ENCODE measurements at places on chromosomes 1 and 21.
A peak's percentile ranks its signal among the peaks of the same experiment; 100 is the strongest.

DNA sequence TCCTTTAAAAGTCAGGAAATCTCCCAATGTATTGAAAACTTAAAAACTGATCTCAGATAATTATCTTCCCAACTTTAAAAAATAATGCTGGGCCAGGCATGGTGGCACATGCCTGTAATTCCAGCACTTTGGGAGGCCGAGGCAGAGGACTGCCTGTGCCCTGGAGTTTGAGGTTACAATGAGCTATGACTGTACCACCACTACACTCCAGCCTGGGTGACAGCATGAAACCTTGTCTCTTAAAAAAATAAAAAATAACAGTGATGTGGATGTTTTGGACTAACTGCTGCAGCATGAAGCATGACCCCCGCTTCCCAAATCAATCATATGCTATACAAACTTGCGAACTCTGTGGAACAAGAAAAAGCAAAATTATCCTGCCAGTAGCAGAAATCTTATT is 186.3 kb downstream of the RERE start:
- no peak for DNase-seq

DNA sequence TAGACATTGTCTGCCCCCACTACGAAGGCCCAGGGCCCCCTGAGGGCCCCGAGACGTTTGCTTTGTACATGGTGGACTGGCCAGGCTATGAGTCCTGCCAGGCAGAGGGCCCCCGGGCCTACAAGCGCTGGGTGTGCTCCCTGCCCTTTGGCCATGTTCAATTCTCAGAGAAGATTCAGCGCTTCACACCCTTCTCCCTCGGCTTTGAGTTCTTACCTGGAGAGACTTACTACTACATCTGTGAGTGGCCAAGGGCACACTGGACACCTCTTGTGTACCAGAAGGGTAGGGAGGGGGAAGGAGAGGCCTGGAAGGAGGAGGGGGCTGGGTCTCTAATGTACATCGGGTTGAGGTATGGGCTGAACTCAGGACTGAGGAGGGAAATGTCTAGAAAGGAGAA is 3.2 kb downstream of the EFNA4 start:
- no peak for DNase-seq

DNA sequence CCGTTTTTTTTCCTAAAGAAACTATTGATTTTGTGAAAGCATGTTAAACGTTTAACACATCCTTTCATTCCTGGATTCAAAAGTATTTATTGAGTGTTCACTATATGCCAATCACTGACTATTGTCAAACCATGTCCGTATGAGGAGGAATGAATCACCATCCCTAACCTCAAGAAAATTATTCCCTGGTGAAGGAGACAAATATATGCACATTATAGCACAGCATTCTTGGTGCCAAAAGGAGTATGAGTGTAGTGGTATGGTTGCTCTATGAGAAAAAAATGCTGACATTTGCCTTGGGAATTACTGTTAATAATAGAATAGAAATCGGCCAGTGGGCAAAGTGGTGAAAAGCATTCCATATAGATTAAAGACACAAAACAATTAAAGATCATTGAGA is 1390.1 kb downstream of the MRPL39 start:
- no peak for DNase-seq

GRCh38 chr1:56688522-56689026 is 43.5 kb downstream of the PRKAA2 start:
- DNase-seq, result peak; percentile 47

GRCh38 chr1:6703016-6703415 is 1.4 kb upstream of the DNAJC11 start:
- DNase-seq, result no peak

Data from NT2/D1 (cell line).